Choroid plexus epithelial cell (primary cell): ENCODE measurements at places on chromosomes 12 and 14.

DNA sequence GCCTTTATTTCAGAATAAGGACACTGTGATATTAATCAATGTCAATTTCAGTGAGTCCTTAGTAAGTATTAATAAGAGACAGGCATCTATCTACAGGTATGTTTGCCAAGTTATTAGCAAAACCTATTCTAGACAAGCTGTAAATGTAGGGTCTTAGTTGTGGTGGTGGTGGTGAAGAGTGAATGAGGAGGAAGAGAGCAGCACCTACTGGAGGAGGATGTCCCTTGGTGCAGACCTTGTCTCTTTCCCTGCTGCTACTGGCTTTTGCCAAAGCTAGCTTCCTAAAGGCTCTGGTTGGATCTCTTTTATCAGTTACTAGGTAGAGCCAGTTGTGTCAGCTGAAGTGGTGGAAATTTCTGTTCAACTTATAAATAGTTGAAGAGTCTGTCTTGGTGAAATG, 304.8 kb upstream of the ATP2B1 start:
- DNase-seq: peak; percentile 39

GRCh38 chr14:83764656-83765599, 1765.0 kb upstream of the FLRT2 start:
- no peak for DNase-seq

- peak; percentile 87 for DNase-seq
These were observed 14.0 kb upstream of the TBPL2 start for GRCh38 chr14:55454264-55455002.

- DNase-seq: peak; percentile 2
These were observed 113.0 kb upstream of the NTF3 start for GRCh38 chr12:5318874-5319273.

- DNase-seq: no peak
These were observed 153.4 kb downstream of the EFCAB11 start for GRCh38 chr14:89801136-89801535.

DNA sequence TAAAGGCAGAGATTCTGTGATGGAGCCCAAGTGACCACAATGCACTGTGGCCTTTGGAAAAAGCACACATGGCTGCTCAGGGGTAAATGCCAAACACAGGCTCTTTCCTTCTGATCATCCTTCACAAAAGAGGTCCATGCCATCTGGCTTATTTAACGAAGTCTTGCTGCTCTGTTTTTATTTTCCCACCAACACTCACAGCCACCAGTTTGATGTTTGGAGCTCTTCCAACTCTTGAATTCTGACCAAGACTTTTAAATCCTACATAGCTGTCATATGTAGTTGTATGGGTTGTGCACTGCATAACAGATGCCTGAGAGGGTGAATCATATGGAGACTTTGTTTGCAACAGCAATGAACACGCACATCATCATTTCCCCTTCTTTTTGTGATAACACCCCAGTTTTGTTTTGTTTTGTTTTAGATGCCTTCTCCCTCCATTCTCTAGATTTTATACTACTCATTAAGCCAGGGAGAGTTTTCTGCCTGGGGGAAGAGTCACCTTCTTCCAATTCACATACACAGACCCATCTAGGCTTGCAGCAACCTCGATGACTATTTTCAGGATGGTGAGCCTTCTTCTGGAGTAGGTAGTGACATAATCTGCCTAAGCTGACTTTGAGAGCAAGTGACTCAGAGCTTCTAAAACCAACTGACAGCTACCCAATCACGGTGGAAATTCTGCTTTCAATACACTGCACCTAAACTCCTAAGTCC, 145.2 kb upstream of the WSCD2 start:
- no peak for DNase-seq

- DNase-seq: no peak
These were observed 38.2 kb downstream of the RASSF8 start for GRCh38 chr12:25996677-25997076.

DNA sequence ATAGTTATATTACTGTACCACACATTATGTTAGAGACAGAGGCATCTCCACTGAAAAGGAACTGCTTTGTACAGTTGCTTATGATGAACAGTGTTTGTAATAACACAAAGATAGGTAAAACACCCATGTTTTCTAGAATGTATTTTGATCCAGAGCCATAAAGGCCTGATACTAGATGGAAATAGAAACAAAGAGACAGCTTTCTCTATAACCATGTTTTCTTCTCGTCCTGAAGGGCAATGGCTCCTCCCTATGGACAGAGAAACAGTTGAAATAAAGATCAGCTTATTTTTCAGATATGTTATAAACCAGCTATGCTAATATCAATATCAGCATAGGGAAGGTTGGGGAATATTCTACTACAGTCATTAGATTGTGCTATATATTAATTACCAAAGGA, 109.2 kb downstream of the ATXN7L3B start:
- peak; percentile 14 for DNase-seq

GRCh38 chr12:82904219-82904790, 217.6 kb downstream of the TMTC2 start:
- no peak for DNase-seq

GRCh38 chr12:66693901-66694513, 15.1 kb upstream of the GRIP1 start:
- DNase-seq: peak; percentile 89

GRCh38 chr12:15646581-15646980, 142.6 kb downstream of the EPS8 start:
- no peak for DNase-seq

DNA sequence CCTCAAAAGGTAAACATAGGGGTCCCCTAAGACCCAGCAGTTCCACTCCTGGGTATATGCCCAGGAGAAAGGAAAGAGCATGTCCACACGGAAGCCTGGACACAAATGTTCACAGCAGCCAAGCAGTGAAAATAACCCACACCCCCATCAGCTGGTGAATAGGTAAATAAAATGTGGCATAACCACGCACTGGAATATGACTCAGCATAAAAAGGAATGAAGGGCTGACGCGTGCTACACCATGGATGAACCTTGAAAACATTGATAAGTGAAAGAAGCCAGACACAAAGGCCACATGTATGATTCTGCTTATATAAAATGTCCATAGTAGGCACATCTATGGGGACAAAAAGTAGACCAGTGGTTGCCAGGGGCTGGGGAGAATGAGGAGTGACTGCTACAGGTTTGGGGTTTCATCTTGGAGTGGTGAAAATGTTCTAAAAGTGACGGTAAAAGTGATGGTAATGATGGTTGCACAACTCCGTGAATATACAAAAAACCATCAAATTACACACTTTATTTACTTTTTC, 3.8 kb upstream of the SCARB1 start:
- DNase-seq: peak; percentile 62

GRCh38 chr14:28944605-28945004, 178.0 kb downstream of the FOXG1 start:
- DNase-seq: no peak

- no peak for DNase-seq
These were observed 4.9 kb downstream of the BMP4 start for GRCh38 chr14:53951627-53952303.

GRCh38 chr12:114073076-114073475, 107.0 kb upstream of the RBM19 start:
- no peak for DNase-seq

DNA sequence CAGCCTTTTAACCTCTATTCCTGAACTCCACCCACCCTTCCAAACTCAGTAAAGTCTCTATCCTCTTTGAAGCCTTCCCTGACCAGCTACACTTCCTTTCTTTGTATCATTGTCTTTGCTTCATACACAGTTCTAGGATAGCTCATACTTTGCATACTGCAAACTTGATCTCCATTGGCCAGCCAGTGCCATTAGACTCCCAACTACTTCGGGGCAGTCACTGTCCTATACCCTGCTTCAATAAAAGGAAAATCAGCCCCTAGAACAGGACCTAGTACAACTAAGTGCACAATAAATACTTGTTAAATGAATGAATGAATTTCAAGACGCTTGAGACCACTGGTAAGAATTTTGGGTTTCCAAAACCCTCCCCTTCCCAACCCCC, 521 bp upstream of the PIP4K2C start:
- DNase-seq: no peak

GRCh38 chr14:104011824-104012517, 69.6 kb upstream of the RD3L start:
- peak; percentile 10 for DNase-seq

GRCh38 chr14:76955575-76956315, 72.8 kb downstream of the IRF2BPL start:
- peak; percentile 53 for DNase-seq

DNA sequence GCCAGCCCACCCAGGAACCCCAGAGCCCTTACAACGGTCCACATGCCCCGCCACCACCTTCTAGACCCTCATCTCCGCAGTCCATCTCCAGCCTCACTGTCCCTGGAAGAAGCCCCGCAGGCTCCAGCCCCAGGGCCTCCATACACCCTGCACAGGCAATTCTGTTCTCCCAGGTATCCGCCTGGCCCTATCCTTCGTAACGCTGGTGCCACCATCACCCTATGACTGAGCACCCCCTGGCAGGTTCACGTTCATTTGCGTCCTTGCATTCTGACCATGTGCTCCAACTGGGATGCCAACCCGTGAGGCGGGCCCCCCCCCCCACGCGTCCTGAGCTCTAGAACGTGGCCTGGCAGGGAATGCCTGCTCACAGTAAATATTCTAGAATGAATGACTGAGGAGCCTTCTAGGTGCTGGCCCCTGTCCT, 675 bp upstream of the SCARB1 start:
- no peak for DNase-seq

- peak; percentile 22 for DNase-seq
These were observed 125.9 kb downstream of the EFCAB11 start for GRCh38 chr14:89828471-89829165.

DNA sequence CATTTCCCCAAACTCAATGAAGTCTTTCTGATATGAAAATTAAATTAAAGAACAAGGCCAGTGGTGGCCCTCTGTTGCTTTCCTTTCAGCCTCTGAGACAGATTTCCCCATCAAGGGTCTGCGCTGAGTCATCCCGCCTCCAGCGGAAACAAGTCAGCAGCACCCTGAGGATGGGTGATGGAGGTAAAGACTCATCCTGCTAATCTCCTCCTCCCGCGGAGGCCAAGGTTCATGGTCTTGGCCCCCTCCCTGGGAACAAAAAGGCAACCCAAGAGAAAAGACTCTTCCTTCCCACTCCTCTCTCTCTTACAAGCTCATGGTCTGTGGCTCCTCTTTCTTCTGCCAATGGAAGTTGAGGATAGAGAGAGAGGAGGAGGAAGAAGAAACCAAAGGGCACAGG, 9.0 kb upstream of the NUMB start:
- DNase-seq: peak; percentile 94

DNA sequence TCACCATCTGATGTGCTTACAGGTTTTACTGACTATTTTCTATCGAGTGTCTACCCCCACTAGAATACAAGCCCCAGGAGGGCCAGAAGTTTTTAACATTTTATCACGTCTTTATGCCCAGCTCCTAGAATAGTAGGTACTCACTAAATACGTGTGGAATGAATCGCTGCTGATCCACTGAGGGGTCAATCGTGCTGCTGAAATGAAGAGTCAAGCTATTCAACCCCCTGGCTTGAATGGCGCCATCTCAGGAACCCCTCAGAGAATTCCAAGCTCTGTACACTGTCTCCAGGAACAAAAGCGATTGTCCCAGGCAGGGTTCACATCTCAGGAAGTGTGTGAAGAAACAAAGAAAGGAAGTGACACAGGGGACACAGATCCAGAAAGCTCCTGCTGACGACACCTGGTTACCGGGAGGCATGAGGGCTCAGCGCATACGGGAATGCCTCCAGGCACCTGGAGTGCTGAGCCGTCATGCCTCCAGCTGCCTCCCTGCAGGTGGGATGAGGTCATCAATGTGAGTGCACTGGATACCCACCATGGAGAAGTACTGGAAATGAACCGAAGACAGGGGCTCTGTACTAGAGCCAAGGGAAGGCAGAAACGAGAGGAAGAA, 45.6 kb downstream of the PITPNM2 start:
- DNase-seq: no peak
